Stimulated activated CD4-positive, alpha-beta T cell treated with anti-CD3 and anti-CD28 coated beads, Interleukin-1b, Interleukin-23, amount 100 ng/mL, for 1 hour (primary cell): ENCODE measurements at places on chromosomes 5 and 9.

GRCh38 chr9:113857875-113858274 lies 18.2 kb upstream of the ZNF618 start:
- no peak for DNase-seq

- no peak for DNase-seq
Observed at GRCh38 chr5:153491856-153492255, 1.4 kb downstream of the GRIA1 start.

GRCh38 chr5:120229036-120229435 lies 235.1 kb upstream of the PRR16 start:
- no peak for DNase-seq

DNA sequence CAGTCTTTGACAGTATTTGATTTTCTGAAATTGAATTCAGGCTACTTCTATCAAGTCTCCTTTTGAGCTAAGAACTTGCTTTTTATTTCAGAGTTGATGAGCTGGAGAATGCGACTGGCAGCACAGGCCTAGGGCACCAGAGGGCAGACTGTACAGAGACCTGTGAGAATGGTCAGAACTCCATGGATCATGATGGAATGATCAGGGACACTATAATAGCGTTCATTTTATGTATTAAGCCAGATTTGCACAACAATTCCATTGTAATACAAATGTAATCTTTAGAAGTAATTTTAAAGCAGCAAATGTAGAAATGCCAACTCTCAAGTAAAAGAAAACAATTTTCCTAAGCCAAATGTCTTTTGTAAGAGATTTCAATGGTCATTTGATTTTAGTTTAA lies 902.4 kb downstream of the NR2F1-AS1 start:
- DNase-seq, result no peak

- no peak for DNase-seq
Observed at GRCh38 chr5:79954620-79955019, 36.4 kb downstream of the MTX3 start.

DNA sequence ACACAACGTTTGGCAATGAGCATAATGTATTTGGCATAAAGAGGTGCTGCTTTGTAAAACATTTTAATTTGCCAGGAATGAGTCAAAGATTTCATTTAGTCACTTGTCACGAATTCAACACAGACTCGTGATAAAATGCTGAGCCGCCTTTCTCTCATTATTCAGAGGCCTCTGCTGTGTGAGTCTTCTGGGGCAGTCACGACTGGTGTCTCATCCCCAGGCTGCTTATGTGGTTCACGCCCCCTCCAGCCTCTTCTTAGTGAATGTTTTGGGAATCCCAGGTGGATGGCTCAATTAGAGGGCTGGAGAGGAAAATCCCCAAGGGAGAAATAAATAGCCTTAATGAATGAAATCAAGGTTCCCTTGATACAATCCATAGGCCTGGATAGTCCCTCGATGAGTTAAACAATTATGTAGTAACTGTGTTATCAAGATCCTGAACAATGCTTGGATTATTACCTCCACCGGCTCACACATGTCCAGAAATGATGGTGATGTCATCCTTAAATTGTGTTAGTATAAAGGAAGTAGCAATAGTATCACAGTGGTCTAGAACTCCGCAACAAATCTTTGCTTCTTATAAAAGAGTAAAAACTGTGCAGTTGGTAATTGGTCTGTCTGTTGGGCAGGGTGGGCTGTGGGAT lies 192.1 kb upstream of the ADAMTS16 start:
- no peak for DNase-seq

GRCh38 chr9:89802781-89803355 lies 198.1 kb downstream of the GADD45G start:
- no peak for DNase-seq

GRCh38 chr5:36739751-36740221 lies 133.4 kb downstream of the SLC1A3 start:
- peak; percentile 24 for DNase-seq

DNA sequence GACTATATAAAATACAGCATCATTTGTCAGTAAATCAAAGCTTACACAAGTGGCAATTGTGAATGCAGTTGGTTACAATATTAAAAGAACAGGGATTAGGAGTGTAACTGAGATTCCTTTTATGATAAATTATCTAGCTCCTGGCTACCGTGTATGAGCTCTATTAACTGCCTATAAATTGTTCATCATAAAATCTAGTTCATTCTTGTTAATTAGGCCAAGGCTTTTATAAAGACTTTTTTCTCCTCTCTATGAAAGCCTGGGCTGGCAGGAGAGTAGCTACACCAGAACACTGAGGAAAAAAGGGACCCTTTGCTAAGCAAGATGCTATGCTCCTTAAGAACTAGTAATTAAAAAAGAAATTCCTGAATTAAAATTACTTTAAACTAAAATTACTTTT lies 132.4 kb upstream of the MEF2C start:
- DNase-seq, result no peak

DNA sequence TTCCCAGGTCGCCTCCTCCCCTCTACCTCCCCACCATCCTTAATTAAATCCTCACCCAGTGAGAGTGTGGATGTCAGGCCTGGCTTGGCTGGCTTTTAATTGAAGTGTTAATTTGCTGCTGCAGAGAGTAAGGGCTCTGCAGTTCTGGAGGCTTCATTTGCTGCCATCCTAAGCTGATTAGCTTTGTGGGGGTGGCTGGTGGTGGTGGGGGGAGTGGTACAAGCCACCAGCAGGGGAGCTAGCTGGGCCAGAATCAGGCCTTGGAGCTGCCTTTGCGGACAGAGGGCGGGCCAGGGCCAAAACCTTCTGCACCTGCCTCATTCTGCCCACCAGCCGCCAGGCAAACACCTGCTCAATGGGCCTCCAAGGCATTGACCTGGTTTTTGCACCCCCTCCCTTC lies 26.8 kb upstream of the TIFAB start:
- no peak for DNase-seq

DNA sequence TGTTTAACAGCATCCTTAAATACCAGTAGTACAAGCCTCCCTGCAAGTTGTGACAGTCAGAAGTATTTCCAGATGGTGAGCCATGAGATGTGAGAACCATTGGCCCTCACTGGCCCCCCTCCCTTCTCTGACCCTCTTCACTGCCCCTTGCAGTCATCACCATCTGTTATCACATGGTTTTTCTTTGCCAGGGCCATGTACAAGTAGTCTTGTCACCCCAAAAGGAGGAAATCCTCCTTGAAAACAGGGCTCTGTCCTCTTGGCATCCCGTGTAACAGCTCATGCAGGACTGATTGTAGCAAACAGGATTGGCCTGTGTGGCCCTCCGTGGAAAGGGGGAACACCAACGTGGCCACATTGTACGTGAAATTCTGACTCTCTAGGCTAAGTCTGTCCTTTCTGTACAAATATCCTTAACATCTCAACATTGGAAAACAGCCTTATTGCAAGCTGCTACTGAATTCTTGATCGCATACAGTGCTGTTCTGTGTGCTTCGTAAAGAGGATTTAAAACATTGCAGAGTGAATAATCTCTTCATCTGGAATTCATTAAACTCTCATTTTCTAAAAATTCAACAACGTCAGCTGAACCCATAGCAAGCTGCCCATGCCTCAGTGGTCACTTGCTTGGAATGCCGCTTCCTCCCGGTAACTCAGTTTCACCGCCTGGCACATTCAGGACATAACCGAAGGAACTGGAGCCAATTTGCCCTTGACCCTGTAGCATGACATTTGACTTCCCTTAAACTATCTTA lies 171.7 kb downstream of the ATPSCKMT start:
- DNase-seq, result no peak

GRCh38 chr5:174119468-174119881 lies 74.0 kb downstream of the NSG2 start:
- DNase-seq, result no peak

DNA sequence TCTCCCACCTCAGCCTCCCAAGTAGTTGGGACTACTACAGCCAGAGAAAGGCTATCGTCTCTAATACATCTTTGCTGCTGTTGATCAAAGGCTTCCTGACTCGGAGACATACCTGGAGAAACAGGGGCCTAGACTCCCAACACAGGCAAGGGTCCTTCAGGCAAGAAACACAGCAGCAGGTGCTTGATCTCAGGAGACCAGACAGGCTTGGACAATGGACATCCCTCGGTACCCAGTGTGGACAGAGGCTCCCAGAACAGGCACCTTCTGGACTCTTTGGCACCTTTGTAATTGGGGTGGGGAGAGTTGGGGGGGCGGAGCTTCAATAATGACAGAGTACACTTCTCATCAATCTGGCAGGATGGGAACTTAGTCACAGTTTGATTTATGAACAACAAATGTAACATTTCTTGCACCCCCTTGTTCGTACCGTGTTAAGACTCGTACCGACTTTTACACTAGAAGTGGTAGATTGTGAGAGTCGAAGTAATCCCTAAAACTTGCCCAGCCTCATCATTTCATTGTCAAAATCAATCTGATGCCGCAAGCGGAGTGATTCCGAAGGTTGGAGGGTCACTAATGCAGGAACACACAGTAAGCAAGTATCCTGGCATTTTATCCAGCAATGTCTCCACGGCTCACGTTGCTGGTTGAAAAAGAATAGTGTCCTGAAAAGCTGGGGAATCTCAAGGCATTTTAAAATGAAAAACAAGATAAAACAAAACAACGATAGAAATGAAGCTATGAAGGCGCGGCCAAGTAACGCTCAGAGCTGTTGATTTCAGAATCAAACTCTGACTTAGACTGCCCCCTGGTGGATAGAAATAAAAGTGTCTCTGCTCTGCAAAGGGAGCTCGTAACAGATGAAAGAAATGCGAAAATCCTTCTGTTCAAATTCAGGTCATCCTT lies 46.4 kb upstream of the STK32A start:
- no peak for DNase-seq

GRCh38 chr9:97559111-97559514 lies 57.6 kb downstream of the TMOD1 start:
- DNase-seq, result no peak

- DNase-seq, result no peak
Observed at GRCh38 chr5:16913187-16914107, 22.6 kb downstream of the MYO10 start.

GRCh38 chr9:114694146-114694545 lies 12.2 kb upstream of the TEX48 start:
- DNase-seq, result no peak

GRCh38 chr5:143931986-143932385 lies 120.0 kb downstream of the HMHB1 start:
- no peak for DNase-seq

DNA sequence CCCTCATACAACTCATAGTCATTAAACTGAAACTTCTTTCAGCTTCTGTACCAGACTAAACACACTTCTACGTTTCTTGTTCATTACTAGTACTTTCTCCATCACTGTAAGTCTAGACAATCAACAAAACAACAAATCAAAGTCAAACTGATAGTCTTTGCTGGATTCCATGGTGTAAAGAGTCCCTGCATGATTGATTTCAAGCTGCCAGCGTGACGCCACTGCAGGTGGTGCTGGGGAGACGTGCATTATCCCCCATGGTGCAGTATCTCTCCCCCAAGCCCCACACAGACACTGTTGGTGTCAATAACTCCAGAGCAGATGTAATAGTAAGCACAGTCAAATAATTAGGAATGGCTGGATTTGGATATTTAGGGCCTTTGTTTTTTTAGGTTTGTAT lies 10.7 kb upstream of the SLC2A8 start:
- no peak for DNase-seq

- DNase-seq, result no peak
Observed at GRCh38 chr9:131346559-131346958, 47.3 kb upstream of the PRRC2B start.

- DNase-seq, result no peak
Observed at GRCh38 chr5:32207355-32207634, 33.2 kb upstream of the GOLPH3 start.

- no peak for DNase-seq
Observed at GRCh38 chr5:56048124-56048523, 53.4 kb upstream of the IL6ST start.

DNA sequence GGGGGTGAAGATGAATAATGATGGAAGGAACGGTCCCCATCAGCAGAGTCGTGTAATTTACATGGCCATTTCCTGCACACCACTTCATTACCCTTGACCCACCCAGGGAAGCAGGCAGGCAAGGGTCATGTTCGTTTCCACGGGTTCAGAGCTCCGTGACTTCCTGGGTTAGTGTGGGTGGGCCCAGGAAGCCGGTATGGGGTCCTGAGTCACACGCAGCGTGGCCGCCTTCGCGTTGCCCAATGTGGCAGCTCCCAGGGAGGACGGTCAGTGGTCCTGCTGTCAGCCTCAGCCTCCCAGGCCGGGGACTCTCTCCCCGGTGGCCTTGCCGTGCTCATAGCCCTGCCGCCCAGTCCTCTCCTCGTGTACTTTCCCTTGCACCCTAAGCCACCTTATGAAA lies 5.1 kb upstream of the TERT start:
- DNase-seq, result no peak
